ENCODE measurements at places on chromosomes 7 and 10.

GRCh38 chr7:121301446-121302213 lies 27.2 kb upstream of the WNT16 start:
- DNase-seq: no peak

- peak; percentile 32 for DNase-seq
Measured at GRCh38 chr10:24866604-24867583, 85.5 kb downstream of the PRTFDC1 start.

- peak; percentile 33 for DNase-seq
Measured at GRCh38 chr10:88386821-88387773, 196.0 kb downstream of the RNLS start.

GRCh38 chr10:124075231-124075955 lies 18.0 kb downstream of the CHST15 start:
- peak; percentile 42 for DNase-seq

- no peak for DNase-seq
Measured at GRCh38 chr7:133434246-133434865, 181.5 kb downstream of the EXOC4 start.

DNA sequence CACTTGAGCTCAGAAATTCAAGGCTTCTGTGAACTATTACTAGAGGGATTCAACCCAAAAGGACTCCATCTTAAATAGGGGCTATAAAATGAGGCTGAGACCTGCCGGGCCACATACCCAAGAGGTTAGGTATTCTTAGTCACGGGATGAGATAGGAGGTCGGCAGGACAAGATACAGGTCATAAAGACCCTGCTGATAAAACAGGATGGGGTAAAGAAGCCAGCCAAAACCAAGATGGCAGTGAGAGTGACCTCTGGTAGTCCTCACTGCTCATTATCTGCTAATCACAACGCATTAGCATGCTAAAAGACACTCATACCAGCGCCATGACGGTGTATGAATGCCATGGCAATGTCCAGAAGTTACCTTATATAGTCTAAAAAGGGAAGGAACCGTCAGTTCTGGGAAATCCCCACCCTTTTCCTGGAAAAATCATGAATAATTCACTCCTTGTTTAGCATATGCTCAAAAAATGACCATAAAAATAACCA lies 101.2 kb upstream of the TRIM24 start:
- no peak for DNase-seq

- DNase-seq: no peak
Measured at GRCh38 chr10:132545659-132546367, 8.2 kb downstream of the INPP5A start.

DNA sequence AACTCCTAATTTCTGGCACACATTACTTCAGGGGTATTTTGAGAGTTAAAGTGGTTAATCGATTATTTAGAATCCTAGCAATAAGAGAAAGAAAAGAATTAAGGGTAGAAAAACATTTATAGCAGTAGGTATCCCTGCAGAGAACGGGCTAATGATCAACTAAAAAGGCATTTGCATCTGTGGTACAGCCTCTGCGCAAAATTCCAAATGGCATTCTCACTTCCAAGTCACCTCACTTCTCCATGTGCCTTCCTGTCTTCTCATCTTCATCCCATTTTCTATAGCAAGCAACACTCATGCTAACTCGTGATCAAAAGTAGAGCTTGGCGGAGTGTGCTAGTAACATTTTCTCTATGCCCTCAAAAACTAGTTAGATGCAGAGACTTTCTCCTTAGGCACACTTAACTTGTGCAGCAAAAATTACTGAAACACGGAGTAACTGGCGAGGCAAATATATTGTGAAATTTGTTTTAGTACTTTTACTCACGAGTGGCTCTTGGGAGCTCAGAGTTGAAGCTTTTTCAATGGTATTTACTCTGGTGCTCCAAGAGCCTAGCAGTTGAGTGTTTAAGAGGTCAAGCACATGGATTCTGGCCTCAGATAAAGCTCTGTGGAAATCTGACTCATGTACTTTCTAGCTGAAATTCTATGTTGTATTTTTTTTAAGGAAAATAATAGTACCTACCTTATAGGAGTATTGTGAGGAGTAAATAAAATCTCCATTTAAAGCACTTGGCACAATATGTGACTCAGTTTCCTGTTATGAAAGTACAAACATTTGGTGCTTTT lies 65.1 kb downstream of the MET start:
- DNase-seq: no peak

DNA sequence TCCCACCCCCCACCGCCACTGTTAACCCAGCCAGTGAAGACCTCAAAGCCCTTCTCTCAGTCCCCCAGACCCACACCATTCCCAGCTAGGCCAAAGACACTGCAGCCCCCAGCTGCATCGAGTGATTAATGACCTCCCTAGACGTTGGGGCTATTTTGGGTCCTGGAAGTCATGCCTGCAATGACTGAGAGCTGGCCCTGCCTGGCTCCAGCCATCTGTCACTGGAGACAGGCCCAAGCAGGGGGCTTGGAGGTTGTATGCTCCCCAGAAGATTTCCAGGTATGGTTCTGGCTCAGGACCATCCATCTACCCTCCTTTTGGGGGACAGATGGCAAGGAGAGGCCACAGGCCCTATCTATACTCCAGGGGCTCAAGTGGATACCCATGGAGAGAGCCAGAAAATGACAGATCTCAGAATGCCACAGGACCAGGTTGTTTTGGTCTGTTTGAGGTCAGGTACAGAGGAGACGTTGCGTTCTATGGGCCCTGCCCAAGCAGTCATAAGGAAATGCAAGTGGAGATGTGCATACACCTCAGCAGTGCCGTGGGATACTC lies 5.1 kb downstream of the KCNIP2 start:
- no peak for DNase-seq

DNA sequence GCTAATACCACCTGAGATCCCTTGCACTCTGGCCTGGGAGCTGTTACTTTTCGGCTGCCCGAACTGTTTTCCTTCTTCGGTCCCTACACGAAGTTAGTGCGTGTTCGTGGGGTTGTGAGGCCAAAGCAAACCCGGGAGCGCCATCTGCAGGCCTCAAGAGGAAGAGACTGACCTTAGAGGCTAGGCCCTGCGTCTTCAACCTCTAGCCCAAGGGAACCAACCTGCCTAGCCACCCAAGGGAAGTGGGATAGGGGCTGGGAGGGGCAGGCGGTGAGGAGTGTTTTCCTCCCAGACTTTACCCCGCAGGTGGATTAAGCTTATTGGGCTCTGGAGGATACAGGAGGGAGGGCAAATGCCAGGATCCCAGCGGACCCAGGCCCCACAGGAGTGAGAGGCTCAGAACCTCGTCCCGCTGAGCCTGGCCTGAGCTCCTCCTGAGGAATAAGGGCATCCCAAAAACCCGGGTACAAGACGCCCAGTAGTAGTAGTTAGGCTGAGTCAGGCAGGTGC lies 1.7 kb upstream of the PAX2 start:
- DNase-seq: no peak

GRCh38 chr7:44791278-44792219 lies 4.9 kb upstream of the PPIA start:
- no peak for DNase-seq

- DNase-seq: no peak
Measured at GRCh38 chr7:21869785-21870402, 75.8 kb downstream of the CDCA7L start.

- DNase-seq: peak; percentile 49
Measured at GRCh38 chr10:32938554-32939061, 19.4 kb downstream of the ITGB1 start.

GRCh38 chr10:12720217-12720981 lies 281.1 kb downstream of the CCDC3 start:
- no peak for DNase-seq

DNA sequence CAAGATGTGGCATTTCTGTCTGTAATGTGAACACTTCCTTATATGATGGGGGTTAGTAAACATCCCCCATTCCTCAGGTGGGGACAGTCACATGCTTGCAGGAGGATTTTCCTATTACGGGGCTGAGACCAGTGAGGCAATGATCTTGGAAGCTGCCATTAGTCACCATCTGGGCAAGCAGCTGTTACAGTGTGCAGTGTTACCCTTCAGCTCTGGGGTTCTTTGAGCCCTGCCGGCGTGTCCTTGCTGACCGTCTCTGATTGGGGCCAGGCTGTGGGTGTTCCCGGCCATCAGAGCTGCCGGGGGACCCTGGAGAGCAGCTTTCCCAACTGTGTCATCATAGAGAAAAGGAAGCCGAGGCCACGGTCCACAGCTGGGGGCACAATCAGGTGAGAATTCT lies 126.8 kb upstream of the FAM20C start:
- no peak for DNase-seq

GRCh38 chr7:128989961-128990360 lies 52.2 kb downstream of the IRF5 start:
- DNase-seq: no peak

DNA sequence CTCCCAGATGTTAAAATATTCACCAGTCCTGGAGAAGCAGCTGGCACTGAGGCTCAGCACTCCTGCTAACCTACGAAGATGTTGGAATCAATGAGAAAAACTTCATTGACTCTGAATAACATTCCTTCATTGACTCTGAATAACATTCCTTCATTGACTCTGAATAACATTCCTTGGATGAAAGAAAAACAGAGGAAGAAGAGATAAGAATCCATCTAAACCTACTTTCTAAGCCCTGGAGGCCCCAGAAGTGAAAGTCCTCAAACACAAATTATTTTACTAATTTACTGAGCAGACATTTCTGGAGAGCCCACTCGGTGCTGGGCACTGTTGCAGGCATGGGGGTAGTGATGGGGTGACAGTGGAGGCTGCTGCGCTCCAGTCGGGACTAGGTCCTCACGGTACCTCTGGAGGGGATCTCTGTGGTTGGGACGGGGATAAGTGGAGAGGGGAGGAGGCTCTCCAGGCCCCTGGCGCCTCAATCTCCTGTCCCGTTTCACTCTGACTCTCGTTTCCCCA lies 254.1 kb downstream of the WDR37 start:
- no peak for DNase-seq

GRCh38 chr10:103493362-103493915 lies at the start of gene NEURL1:
TSS of gene NEURL1 (plus strand) at chr10:103493705. CDS start at chr10:103494388, 683 bp downstream.
- DNase-seq: no peak

GRCh38 chr10:112950714-112951358 lies 789 bp downstream of the TCF7L2 start:
- peak; percentile 10 for DNase-seq

- no peak for DNase-seq
Measured at GRCh38 chr10:60130130-60130579, 223.8 kb upstream of the CCDC6 start.

DNA sequence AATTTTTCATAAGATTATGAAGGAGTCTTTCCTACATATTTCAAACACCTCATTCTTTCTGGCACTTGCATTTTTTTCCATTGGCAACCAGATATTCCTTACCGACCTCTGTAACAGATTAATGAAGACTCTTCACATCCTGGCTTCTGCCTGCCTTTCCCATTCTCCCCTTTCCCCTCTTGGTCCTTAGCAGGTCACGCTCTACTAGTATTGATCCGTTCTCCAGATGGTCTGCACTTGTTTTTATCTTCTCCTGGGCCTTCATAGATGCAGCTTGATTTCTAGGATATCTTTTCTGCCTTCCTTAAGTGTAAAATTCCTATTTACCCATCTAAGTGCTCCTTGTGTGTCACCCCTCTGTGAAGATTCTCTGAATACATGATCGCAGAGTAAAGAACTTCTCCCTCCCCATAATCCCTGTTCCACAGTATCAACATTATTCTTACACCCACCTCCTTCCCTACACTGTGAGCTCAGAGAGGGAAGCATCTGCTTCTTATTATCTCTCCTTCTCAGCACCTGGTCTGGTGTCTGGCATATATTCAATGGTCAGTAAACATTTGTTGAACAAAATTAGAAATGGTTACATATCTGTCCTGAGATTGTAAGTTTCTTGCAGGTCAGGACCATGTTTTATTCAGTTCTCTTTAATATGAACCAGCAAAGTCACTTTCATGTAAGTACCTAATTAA lies 654.2 kb downstream of the REEP3 start:
- DNase-seq: no peak

- no peak for DNase-seq
Measured at GRCh38 chr7:70736715-70737460, 395.1 kb upstream of the GALNT17 start.

DNA sequence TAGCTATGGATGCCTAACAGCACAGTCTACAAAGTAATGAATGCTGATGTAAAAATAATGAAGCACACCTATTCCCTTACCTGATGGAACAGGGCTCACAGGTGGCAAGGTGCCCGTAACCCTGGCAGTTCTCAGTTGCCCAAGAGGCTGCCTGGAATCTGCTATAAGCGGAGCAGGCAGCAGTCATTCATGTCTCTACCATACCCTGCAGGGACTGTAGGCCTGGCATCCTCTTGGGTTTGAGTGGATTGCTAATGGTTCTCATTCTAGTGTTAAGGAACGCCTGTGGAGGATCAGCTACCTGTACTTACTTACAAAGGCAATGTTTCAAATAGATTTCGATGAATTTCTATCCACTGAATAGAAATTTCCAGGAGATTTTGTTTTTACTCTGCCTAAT lies 38.4 kb downstream of the BAIAP2L1 start:
- DNase-seq: no peak

GRCh38 chr7:2019711-2020511 lies 212.8 kb downstream of the MAD1L1 start:
- no peak for DNase-seq

DNA sequence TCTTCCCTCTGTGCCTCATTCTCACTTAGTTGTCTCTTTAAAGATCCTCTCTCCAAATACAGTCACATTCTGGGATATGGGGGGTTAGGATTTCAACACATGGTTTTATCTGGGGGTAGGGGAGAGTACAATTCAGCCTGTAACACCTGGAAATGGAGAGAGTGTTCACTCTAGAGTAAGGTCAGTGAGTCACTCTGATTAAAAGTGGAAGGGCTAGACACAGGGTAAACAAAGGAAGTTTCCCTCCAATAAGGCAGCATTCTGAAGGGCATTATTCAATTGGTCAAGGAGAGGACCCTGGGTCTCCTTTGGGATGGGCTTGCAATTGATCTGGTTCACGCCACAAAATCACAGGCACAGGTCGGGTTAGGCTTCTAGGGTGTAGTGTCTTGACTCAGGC lies 232.8 kb upstream of the NPSR1 start:
- DNase-seq: no peak

- no peak for DNase-seq
Measured at GRCh38 chr10:5540891-5541290, 16.1 kb downstream of the CALML3 start.
